ENCODE measurements at places on chromosomes 3 and 15.

- DNase-seq: no peak
These were observed 637.9 kb downstream of the PLOD2 start for GRCh38 chr3:145522893-145523651.

DNA sequence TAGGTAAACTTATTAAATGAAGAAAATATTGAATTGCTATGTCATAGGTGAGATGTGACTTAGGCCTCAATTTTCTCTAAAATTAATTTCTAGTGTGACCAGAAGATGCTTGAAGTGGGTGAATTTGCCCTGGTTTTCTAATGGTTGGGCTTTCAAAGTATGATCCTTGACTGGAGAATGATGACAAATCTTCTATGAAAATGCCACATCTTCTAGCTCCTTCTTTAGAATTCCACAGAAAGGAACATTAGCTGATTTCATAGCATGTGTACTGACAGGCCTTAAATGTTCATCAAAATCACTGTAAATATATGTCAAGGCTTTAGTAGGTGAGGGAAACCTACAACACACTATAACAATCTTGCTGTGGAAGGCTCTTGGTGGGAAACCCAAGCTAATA, 8.9 kb downstream of the ABI3BP start:
- no peak for DNase-seq

- DNase-seq: no peak
These were observed 65.7 kb upstream of the DGKG start for GRCh38 chr3:186427627-186428281.

- DNase-seq: no peak
These were observed 976 bp upstream of the NUP210 start for GRCh38 chr3:13420831-13421765.

GRCh38 chr15:72685301-72685924, 569 bp downstream of the HIGD2B start:
- no peak for DNase-seq

DNA sequence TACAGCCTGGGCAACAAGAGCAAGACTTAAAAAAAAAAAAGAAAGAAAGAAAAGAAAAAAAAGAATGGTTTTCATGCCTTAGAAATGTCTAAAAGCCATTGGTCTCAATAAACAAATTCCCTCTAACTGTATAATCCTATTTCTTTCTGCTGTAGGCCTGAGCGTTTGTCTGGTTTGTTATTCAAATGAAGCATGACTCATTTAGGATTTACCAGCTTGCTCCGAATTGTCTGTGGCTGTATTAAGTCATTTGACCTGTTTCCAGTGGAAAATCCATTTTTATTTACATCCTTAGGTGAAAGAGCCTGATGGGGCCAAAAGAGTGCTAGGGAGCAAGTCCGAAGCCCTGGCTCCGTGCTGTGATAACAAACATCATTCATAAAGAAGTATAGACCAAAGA, 73.8 kb downstream of the BDH1 start:
- DNase-seq: no peak

GRCh38 chr3:99466331-99466730, 172.1 kb upstream of the COL8A1 start:
- no peak for DNase-seq

GRCh38 chr3:95352471-95352870, 1289.6 kb downstream of the NSUN3 start:
- no peak for DNase-seq

GRCh38 chr15:75143738-75144334, 57.8 kb upstream of the C15orf39 start:
- DNase-seq: no peak

GRCh38 chr3:73427048-73427706, 197.6 kb downstream of the PDZRN3 start:
- DNase-seq: no peak

DNA sequence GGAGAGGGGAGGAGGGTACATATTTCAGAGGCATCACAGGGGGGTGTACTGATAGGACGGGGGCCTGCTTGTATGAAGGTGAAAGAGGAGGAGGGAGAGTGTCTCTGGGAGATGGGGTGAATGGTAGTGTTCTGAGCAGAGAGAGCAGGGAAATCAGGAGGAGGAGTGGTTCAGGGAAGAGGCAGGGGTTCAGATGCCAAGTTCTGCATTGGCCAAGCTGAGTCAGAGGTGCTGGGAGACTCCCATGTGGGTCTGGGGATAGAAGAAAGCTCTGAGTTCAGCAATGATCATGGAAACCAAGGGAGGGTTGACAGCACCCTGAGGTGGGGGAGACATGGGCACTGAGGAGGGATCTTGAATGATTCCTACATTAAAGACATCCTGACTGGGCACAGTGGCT, 3.0 kb downstream of the CYP8B1 start:
- no peak for DNase-seq

Measured in AG09319 (cell line).